ENCODE measurements at places on chromosomes 7 and 10.

DNA sequence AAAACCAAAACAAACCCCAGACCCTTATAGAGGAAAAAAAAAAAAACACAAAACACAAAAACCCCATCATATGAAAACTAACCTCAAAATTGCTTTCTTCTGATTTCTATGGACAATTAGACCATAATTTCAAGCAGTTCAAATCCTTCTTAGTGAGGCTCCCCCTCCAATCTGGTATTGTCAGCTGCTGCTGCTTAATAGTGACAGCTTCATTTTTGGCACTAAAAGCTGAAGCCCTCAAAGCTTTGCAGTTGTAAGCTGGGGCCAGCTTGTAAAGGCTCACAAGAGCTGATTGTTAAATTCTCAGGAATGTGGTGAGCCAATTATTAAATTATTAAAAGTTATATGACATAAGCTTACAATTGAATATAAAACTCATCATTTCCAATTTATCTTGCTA lies 21.9 kb downstream of the ATXN7L1 start:
- no peak for DNase-seq

DNA sequence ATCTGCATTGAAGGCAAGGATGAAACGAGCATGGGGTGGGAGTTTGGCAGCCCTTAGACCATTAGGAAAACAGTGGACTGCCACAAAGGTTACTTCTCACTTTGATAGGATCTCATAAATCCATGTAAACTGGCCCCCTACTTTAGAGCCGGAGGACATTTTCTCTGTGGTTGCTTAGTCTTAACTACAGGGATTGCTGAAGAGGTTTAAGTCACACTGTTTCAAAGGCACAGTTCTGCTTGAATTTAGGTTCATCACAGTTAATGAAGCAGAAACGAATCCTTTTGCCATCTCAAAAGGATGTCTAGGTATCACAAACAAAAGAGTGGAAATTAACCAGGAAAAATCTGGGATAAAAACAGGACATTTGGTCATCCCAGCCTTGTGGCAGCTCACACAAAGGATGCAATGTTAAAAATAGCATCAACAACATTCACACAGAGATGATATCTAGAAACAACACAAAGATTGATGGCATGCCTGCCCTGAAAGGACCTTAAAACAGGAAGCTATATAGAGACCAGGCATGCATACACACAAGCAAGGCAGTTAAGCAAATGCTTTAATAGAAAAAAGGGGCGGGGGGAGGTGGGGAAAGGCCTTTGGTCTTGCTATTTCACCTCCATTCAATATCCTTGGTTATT lies 74.0 kb downstream of the DOCK4 start:
- no peak for DNase-seq

DNA sequence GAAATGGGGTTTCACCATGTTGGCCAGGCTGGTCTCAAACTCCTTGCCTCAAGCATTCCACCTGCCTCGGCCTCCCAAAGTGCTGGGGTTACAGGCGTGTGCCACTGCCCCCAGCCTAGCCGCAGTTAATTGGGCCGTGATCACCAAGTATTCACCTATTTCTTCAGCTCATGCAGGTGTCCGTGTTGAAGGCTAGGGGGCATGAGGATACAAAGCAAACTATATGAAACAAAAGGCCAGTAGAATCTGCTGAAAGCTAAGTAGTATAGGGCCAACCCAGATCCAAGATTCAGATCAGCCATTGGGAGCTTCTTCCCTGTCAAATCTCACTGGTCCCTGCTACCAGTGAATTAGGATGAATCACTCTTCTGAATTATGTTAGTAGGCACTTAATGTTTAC lies 73.4 kb downstream of the LRRC4 start:
- no peak for DNase-seq

GRCh38 chr10:24958091-24958720 lies 5.8 kb upstream of the PRTFDC1 start:
- DNase-seq = no peak

DNA sequence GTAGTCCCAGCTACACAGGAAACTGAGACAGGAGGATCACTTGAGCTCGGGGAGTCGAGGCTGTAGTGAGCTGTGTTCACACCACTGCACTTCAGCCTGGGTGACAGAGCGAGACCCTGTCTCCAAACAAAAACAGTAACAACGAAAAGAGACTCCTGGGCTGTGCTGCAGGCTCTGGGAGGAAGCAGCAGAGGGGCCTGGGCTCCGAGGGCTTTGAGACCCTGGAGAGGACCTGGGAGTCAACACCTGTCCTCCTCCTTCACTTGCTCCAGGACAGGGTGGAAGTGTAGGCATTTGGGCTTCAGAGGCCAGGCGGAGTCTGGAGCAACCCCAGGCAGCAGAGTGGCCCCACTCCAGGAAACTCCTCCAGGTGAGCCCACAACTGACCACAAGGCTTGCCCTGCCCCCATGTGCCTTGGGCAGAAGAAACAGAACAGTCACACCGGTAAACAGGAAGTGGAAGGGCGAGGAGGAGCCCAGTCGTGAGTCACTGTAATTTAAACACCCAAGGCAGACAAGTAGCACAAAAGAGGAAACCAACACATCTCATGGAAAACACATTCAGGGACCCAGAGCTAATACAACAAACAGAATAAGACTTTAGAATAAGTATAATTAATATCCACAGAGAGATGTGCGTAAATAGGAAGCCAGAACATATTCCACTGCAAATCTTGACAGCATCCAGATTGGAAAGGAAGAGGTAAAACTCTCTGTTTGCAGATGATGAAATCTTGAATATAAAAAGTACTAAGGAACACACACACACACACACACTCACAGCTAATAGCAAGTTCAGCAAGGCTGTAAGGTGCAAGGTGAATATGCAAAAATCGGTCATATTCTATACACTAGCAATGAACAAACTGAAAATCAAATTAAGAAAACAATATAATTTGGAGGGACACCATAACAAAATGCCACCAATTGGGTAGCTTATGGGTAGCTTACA lies 20.5 kb upstream of the RASGEF1A start:
- no peak for DNase-seq

GRCh38 chr10:5942474-5942873 lies 34.9 kb downstream of the IL15RA start:
- DNase-seq = no peak

- DNase-seq = no peak
Observed at GRCh38 chr7:36884351-36884750, 160.1 kb upstream of the AOAH start.

- no peak for DNase-seq
Observed at GRCh38 chr7:4998910-4999309, 39.9 kb upstream of the MMD2 start.

DNA sequence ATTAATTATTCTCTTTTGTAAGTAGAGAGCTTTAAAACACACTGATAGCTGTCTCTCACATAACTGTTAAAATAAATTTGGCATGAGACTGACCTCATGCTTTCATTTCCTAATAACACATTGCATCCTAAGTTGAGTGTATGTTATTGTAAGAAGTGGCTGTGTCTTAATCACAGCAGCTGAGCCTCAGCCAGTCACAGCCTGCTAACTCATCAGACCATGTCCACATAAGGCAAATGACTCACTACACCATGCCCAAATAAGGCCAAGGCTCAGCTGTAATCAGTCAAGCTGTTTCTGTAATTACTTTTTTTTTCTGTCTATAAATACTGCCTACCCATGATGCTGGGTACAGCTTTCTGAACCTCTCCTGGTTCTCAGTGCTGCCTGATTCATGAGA lies 860.9 kb downstream of the XPNPEP1 start:
- DNase-seq = no peak

DNA sequence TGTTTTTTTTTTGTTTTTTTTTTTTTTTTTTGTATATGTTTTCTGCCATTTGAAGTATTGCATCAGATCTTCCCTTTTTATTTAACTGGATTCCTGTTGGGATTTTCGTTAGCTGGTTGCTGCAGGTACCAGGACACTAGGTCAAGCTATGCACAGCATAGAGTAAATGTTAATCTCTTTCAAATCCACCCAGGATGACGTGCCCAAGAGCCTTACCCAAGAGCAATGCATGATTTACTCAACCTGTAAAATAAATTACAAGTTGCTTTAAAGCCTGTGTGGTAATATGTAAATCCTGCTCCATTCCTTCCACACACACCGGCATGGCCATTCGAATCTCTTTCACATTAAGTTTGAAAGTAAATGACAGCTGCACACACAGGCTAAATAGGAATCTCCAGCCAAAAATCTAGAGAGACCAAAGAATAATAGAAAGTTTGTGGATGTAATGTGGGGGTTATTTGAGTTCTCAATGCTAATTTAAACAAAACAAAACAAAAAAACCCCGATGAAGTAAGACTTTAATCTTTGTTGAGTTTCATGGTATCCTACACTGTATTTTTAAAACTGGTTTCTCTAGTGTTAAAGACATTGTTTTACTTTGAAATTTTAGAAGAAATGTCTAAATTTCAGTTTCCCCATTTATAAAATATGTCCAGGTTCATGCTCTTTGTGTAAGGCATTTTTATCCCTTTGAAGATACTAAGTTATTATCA lies 167.9 kb downstream of the FRMD4A start:
- no peak for DNase-seq

GRCh38 chr10:116207690-116208089 lies 65.3 kb downstream of the GFRA1 start:
- no peak for DNase-seq

DNA sequence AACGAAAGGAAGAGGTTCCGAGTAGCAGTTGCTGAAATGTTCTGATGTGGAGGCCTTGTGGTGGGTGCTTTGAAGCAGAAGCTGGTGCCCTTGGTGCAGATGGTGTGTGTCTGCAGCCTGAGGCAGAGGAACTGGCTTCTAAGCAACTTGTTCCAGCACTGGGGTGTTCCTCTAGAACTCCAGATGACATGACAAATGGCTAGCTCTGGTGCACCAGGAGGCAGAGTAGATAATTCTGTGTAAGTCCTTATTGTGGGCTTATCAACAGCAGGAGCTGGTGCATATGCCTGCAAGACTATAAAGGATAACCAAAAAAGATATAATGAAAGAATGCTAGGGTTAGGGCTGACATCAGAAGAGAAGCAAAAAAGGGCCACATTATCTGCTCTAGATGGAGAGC lies 76.5 kb downstream of the ARL5B start:
- DNase-seq = no peak

- DNase-seq = no peak
Observed at GRCh38 chr7:28956608-28957063, 1.5 kb downstream of the TRIL start.

- no peak for DNase-seq
Observed at GRCh38 chr10:129343141-129343540, 123.9 kb upstream of the MGMT start.

DNA sequence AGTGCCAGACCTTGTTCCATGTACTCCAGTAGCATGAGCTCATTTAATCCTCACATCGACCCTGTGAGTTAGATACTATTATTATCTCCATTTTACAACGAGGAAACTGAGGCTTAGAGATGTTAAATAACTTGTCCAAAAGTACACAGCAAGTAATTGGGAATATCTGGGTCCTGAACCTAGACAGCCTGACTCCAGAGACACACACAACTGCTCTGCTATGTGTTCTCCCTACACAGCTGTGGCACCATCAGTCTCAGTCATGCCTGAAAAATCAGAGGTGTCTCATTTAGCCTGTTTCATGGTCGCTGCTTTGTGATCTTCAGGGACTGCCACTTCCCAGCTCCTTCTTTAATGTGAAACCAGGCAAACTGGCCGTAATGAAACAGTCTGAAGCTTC lies 56.5 kb downstream of the COL1A2 start:
- no peak for DNase-seq

GRCh38 chr10:113323985-113324384 lies 228.9 kb upstream of the HABP2 start:
- DNase-seq = no peak

DNA sequence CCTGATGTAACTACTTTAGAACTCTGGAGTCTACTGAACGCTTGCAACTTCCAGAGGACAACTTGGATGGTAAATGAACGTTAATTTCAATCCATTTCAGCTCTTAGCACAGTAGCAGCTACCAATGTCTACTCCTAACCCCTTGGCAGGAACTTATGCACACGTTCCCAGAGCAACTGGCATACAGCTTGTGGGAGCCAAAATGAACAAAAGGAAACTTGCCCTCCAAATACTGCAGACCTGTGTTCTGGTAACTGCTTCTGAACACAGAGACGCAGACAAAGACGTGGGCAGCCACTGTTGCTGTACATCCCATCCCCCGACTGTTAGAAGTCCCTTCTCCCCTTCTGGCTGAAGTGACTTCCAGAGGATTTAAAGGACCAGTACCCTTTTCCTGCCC lies 61.3 kb downstream of the XPNPEP1 start:
- DNase-seq = no peak
